ENCODE measurements at places on chromosomes 13 and 19.

- no peak for DNase-seq
Observed at GRCh38 chr19:51546107-51546649, 14.7 kb upstream of the SIGLEC6 start.

- no peak for DNase-seq
Observed at GRCh38 chr13:32850316-32851052, 165.7 kb upstream of the KL start.

GRCh38 chr19:55362174-55362989 is 678 bp downstream of the GARIN5B start:
- no peak for DNase-seq

GRCh38 chr13:47146991-47147811 is 250.3 kb upstream of the HTR2A start:
- no peak for DNase-seq

DNA sequence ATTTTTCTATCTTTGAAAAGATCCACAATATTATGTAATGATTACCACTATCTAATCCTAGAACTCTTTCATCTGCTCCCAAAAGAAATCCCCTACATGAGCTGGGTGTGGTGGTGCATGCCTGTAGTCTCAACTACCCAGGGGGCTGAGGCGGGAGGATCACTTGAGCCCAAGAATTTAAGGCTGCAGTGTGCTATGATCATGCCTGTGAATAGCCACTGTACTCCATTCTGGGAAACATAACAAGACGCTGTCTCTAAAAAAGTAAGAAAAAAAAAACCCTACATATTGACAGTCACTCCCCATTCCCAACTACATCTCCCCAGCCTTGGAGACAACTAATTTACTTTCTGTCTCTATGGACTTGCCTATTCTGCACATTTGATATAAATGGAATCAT is 1.1 kb upstream of the ZNF226 start:
- DNase-seq, result no peak

- DNase-seq, result no peak
Observed at GRCh38 chr13:99702687-99703319, 201.5 kb downstream of the TM9SF2 start.

DNA sequence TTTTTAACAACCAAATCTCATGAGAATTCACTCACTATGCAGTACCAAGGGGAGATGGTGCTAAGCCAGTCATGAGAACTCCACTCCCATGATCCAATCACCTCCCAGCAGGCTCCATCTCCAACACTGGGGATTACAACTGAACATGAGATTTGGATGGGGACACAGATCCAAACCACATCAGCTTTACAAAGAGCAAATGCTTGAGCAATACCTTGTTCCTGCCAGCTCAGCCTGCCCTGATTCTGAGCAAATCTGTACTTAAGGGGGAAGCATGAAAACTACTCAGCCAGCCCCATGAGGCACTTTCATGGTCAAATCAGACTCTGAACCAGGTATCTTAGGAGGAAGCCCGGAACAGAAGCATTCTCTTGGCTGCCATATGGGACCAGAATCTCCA is 259.9 kb downstream of the TBC1D4 start:
- no peak for DNase-seq

GRCh38 chr19:55269299-55269698 is 10.5 kb upstream of the PPP6R1 start:
- no peak for DNase-seq

- no peak for DNase-seq
Observed at GRCh38 chr19:18587962-18588610, 512 bp upstream of the REX1BD start.

DNA sequence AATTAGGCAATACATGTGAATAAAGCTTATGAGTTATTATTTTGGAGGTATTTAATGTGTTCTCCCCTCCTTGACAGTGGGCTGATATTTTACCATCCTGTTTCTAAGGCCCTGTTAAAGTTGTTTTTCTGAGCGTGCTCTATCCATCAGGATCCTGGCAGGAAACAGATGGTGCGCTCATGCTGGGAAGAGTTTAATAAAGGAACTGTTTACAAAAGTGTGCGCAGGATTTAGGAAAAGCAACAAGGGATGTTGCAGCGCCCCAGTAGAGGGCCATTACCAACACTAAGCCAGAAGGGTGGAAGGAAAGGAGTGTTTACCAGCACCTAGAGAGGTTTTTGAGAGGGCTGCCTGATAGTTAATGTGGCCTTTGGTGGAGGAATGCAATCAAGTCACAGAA is 374.5 kb downstream of the KCNRG start:
- DNase-seq, result peak; percentile 18

- DNase-seq, result no peak
Observed at GRCh38 chr13:112686364-112686763, 3.5 kb upstream of the ATP11A start.

DNA sequence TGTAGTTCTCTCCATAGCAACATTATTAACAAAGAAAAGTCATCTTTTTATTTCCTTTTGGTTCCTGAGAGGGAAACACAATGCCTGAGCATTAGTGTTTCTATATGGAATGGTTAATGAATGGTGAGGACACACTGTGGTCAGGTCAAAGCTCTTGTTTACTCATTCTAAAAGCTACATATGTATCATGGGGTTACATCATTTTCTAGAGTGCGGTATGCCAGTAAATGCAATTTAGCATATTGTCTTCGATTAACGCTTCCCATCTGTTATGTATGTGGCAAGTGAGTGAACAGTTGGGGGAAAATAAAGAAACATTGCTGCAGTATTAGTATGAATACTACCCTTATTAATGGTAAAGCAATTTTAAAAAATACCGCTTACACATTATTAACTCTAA is 1152.2 kb upstream of the SPRY2 start:
- no peak for DNase-seq

DNA sequence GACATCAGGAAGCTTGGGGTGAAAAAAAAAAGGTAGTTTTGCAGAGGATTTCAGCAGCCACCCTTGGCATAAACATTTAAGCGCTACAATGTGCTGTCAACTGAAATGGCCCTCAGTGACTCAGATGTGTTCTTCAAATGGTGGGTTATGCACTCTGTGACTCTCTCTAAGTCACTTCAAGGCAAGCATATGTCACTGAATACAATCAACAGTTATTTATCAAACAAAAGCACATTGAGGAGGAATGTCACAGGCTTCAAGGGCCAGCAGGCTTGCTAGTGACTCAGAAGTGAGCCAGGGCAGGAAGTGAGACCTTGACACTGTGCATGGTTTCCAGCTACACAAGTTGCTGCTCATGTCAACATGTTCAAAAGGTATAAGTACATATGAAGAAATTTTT is 523.7 kb upstream of the HTR2A start:
- DNase-seq, result no peak

DNA sequence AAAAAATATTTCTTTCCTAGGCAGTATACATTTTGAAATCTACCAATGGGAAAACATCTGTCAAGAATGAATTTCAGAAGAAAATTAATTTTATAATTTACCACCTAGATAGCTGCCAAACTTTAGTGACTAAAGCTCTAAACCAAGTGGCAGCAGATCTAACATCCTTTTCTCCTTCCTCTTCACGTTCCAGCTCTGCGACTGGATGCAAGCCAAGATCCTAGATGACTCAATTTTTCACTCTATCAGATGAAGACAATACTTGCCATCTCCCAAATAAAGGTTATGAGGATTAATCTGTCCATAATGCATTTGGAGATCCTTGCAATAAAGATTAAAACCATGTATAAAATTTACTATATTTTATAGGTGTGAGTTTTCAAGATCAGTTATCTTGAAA is 66.7 kb upstream of the MIR17HG start:
- DNase-seq, result no peak

GRCh38 chr19:5484398-5485285 is 29.4 kb downstream of the ZNRF4 start:
- no peak for DNase-seq

- no peak for DNase-seq
Observed at GRCh38 chr13:91594061-91594460, 195.6 kb downstream of the GPC5 start.

GRCh38 chr13:110337247-110337646 is 30.2 kb downstream of the COL4A2 start:
- no peak for DNase-seq

GRCh38 chr13:36630181-36630803 is 43.5 kb upstream of the SERTM1 start:
- DNase-seq, result no peak

- DNase-seq, result peak; percentile 32
Observed at GRCh38 chr19:18967358-18968146, 26.5 kb upstream of the HOMER3 start.

GRCh38 chr13:111411151-111411858 is 90.9 kb downstream of the TEX29 start:
- no peak for DNase-seq

DNA sequence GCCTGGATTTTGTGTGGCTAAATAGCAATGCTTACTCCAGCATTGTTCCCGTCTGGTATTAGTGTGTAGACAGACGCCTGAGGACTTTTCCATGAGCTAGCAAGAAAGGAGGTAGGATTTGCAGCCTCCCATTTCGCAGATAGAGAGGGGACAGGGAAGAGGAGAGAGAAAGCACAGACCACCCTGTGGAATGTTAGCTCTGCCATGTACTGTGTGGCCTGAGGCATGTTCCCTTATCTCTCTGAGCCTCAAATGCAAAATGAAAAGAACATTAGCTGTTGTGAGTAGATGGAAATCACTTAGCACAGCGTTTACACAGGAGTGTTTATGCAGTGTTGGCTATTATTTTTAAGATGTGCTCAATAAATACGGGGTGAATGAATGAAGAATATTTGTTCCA is 45.5 kb downstream of the OLFM4 start:
- DNase-seq, result no peak

DNA sequence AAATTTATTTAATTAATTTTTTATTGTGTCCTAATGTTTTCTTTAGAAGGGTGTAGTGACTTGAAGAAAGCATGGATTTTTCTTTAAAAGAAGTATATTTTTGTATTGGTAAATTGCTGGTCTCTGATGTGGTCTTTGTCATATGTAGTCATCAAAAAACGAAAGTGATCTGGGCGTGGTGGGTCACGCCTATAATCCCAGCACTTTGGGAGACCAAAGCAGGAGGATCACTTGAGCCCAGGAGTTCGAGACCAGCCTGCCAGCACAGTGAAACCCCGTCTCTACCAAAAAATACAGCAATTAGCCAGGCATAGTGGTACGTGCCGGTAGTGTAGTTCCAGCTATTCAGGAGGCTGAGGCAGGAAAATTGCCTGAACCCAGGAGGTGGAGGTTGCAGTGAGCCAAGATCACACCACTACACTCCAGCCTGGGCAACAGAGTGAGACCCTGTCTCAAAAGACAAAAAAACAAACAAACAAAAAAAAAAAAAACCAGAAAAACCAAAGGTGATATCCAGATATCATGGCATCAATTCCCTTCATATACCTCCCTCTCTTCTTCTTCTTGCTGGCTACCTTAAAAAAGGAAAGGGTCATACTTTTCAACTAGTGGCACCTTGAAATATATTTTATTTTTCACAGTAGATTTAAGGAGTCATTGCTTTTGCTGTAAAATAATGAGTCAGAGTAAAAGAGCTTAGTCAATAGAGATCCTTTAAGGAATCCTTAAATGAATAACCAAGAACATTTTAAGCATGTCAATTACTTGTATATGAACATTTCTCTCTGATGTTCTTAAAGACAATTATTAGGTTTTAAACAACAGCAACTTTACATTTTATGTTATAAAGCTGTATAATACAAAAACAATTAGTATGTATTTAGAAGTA is 19.9 kb downstream of the KCTD4 start:
- DNase-seq, result no peak

DNA sequence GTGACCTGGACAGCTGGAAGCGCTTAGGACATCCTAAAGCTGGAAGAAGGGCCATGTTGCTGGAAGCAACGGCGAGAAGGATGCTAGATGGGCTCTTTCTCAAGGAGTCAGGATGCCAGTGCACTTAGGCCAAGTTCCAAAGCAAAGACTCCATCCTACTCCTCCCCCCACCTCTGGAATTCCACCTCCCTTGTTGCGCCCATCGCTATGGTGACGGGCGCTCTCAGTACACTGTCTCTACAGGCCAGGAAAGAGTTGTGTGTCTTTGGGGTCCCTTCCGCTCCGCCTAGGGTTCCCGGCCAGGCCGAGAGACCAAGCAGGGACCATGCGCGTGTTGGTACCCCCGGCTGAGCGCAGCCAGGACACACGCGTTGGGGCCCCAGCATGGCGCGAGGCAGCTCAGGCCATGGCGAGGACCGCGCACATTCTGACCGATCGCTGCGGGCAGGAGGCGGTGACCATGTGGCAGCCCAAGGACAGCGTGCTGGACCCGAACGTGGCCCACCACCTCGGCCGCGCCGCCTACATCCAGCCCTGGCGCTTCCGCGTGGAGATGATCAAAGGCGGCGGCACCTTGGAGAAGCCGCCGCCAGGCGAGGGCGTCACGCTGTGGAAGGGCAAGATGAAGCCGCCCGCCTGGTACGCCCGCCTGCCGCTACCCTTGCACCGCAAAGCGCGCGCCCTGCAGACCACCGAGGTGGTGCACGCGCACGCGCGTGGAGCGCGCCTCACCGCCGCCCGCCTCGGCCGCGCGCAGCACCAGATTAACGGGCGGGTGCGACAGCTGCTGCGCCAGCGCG is 31.0 kb upstream of the SLC1A6 start:
- no peak for DNase-seq

DNA sequence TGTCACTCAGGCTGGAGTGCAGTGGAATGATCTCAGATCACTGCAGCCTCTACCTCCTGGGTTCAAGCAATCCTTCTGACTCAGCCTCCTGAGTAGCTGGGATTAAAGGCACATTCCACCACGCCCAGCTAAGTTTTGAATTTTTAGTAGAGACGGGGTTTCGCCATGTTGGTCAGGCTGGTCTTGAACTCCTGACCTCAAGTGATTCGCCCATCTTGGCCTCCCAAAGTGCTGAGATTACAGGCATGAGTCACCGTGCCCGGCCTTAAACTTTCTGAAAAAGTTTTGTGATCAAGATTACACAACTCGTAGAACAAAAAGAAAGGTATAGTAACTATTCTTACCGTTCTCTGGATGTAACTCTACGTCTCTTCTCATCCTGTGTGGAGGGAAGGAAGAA is 21.2 kb downstream of the DNMT1 start:
- DNase-seq, result no peak

Data from Ammon's horn (tissue), 1 donor.